ENCODE measurements at places on chromosomes 7 and 10.

DNA sequence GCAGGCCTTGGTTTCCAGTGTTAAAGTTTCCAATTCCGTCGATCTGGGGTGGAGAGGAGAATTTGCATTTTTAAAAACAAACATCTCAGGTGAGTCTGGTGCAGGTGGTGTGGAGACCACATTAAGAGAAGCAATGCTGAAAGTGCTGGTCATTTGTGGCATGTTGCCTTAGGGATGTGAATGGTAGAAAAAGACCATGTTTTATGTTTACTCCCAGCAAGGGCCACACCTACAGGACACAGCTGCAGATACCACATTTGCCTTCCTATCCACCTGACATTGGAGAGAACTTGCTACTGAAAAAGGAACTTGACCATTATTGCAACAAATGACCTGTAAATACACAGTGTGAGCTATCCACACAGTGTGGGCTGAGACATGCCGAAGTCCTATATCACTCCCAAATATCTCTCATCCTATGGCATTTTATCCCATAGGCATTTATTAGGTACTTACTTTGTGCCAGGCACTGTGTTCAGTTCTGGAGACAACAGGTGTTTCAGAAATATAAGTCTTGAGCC lies 183.1 kb downstream of the NRP1 start:
- DNase-seq = no peak

DNA sequence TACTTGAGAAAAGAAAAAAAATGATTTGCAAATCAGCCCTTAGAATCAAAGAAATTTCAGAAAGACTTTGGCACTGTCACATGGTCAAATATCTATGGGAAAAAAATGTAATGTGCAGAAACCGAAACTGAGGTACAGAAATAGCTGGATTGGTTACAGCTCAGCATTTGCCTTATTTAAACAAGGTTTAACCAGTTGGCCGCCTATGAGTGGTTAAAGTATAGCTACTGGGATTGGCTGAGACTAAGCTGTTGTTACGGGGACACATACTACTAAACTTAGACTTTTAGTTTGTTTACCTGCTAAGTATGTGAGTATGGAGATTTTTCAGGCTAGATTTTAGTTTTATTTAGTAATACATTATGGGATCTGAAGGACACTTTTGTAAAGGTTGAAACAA lies 38.6 kb downstream of the SFTPD start:
- DNase-seq = peak; percentile 19

- peak; percentile 22 for DNase-seq
Observed at GRCh38 chr10:50740293-50740648, 535 bp downstream of the ASAH2B start.

- DNase-seq = no peak
Observed at GRCh38 chr10:71402005-71402404, 5.3 kb downstream of the CDH23 start.

DNA sequence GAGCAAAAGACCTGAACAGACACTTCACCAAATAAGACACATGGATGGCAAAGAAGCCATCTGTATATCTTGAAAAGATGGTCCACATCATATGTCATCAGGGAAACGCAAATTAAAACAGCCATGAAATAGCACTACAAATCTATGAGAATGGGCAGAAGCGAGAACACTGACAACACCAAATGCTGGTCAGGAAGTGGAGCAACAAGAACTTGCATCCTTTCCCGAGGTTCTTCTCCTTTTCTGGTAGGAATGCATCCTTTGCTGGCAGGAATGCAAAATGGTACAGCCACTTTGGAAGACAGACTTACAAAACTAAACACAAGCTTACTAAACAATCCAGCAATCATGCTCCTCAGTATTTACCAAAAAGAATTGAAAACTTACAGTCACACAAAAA lies 60.0 kb downstream of the PIK3AP1 start:
- DNase-seq = peak; percentile 30

GRCh38 chr7:15015545-15016314 lies 113.2 kb upstream of the DGKB start:
- DNase-seq = peak; percentile 6
